ENCODE measurements at places on chromosomes 4 and X. TPM values are rescaled to one million over a fixed set of nuclear protein-coding genes. Genes with fewer than 3 reads are reported as not detected.

- peak; percentile 42 for DNase-seq
Measured at GRCh38 chr4:183098019-183098722, 886 bp upstream of the WWC2 start.

GPC4 gene
- total RNA-seq, result 6.4 TPM

RPA4 gene
- 3.0 TPM for total RNA-seq

CXCL1 gene
- total RNA-seq, result 267 TPM
